Cardiac muscle cell (in vitro differentiated cells and primary cell): ENCODE measurements at places on chromosomes 16 and 17.

DNA sequence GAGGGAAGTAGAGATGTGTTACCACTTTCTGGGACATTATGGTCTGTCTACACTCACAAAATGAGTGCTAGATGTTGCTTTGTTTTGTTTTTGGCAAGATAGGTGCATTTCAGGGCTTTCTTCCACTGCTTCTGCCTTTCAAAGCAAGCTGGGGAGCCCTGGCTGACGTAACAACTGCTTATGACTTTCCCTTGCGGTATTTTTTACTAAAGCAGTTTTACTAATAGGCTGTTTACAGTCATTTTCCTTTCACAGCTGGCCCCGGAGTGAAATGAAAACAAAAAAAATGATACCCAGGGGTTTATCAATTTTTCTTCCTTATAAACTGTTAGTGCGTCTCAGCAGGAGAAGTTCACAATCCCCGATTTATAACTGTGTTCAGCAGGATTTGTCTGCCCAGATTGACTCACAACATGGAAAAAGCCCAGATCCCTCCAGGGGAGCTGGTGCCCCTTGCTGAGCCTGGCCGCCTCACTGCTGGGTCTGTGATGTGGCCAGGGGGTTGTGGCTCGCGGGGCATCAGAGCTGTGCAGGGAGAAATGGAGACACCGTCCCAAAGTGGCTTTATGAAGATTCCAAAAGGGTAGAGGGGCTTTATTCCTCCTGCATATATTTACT is 184.4 kb upstream of the HS3ST3A1 start:
- DNase-seq: peak; percentile 43

- DNase-seq: no peak
These were observed 39.7 kb upstream of the AXIN2 start for GRCh38 chr17:65601145-65601544.

DNA sequence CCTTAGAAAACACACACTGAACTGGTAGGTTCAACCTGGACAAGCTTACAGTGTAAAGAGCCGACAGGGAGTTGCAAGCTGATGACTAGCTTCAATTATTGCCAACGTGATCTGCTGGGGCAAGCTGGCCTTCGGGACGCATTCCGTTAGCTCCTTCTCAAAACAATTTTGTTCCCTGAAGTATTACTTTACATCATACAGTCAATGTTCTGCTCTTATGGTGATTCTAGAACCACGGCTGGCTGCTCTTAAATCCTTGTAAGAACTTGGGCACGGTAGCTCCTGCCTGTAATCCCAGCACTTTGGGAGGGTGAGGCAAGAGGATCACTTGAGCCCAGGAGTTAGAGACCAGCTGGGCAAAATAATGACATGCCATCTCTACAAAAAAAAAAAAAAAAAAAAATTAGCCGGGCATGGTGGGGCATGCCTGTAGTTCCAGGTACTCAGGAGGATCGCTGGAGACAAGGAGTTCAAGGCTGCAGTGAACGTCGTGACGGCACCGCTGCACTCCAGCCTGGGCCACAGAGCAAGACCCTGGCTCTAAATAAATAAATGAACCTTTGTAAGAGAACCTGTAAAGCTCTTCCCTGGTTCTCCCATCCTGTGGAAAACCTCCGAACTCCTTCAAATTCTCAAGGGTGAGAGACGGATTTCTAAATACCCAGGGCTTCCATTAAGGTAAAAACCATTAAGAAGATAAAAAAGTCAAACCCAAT is 2.0 kb downstream of the CDIP1 start:
- no peak for DNase-seq

DNA sequence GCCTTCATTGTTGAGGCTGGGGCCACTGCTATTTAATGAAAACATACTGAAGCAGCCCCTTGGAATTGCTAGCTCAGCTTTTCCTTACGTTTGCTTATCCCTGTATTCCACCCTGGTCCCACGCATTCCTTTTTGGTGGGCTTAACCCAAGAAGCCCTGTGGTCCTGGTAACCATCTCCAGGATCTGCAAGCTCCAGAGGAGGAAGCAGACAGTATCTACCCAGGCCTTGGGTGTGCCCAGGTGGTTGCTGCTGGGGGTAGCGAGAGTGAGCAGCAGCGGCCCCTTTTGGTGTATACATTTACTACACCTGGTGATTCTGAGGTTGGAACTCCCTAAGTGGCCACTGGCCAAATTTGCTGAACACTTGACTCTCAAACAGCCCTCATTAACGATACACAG is 97.7 kb downstream of the CBLN1 start:
- peak; percentile 62 for DNase-seq

- DNase-seq: peak; percentile 65
These were observed 119.5 kb downstream of the IRF8 start for GRCh38 chr16:86018487-86018886.

DNA sequence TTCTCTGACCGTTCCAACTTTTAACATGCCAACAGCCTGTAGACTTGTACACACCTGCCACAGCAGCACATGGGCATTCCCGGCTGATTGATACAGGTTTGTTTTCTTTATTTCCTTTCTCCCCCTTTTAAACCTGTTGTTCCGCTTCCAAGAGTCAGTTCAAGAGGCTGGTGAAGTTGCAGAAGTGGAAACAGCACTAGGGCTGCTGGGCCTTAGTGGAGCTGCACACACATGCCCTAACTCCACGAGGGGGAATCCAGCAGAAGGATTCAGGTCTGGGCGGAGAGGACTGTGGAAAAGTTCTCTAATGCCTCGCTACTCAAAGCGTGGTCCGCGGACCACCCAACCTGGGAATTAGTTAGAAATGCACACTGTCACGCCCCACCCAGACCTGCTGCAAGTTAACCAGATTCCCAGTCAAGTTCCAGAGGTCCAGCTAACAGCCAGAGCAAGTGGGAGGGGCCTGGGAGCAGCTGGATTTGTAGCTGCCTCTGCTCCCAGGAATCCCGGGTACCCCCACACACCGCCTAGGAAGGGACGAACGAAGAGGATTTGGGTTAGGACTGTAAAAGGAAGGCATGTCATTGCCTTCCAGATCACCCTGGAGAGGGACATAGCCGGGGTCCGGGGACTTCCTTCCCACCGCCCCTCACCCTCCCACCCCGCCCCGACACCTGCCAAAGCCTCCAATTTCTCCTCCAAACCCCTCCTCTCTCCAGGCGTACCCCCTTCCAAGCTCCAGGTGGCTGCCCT is 542 bp downstream of the SLC39A11 start:
- peak; percentile 35 for DNase-seq

GRCh38 chr17:50451943-50452629 is 16.6 kb downstream of the CHAD start:
- DNase-seq: no peak

DNA sequence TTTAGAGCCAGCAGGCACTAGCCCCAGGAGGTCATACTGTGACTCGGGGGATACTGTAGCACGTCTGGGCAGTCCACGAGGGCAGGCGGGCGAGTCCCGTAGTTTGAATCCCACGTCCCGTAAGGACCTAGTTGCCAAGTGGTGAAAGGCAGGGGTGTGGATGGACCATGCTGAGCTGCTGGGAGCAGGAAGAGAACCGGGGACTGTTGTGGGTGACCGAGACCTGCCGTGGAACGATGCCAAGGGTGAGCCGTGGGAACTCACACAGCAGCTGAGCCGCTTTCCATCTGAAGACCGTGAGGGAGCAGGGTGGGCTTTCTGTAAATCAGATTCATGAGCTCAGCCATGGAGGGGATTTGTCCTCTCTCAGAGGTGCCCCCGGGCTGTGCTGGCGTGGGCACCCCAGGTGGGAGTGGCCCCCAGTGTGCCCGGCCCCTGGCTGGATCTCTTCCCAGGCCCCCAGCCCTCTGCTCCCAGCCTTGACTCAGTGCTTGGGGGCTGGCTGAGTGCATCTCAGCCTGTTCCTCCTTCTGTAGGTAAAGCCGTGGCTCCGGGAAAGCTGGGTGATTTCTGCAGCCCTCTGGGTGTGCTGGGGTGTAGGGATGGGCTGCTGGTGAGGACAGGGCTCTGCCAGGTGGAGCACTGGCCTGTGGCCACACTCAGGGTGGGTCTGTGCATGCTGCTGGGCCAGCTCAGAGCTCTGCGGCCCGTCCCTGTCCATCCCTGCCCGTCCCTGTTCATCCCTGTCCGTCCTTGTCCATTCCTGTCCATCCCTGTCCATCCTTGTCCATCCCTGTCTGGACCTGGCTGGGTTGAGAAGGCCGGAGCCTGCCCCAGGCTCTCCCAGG is 13.6 kb downstream of the ASPSCR1 start:
- no peak for DNase-seq

DNA sequence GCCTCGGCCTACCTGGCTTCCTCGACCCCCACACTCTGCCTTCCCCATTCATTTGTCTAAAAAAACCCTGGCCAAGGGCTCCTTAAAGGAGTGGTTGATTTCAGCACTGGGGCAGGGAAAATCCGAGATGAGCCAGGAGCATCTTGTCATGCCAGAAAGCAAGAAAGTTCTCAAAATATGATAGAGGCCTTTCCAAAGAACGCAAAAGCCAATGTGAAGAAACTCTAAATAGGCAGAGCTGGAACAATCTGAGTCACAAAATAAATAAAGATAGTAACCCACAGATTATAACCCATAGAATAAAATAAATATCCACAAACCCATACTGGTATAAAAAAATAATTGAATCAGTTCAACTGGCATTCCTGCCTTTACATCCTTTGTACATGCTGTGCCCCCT is 192.3 kb upstream of the SALL1 start:
- DNase-seq: no peak

DNA sequence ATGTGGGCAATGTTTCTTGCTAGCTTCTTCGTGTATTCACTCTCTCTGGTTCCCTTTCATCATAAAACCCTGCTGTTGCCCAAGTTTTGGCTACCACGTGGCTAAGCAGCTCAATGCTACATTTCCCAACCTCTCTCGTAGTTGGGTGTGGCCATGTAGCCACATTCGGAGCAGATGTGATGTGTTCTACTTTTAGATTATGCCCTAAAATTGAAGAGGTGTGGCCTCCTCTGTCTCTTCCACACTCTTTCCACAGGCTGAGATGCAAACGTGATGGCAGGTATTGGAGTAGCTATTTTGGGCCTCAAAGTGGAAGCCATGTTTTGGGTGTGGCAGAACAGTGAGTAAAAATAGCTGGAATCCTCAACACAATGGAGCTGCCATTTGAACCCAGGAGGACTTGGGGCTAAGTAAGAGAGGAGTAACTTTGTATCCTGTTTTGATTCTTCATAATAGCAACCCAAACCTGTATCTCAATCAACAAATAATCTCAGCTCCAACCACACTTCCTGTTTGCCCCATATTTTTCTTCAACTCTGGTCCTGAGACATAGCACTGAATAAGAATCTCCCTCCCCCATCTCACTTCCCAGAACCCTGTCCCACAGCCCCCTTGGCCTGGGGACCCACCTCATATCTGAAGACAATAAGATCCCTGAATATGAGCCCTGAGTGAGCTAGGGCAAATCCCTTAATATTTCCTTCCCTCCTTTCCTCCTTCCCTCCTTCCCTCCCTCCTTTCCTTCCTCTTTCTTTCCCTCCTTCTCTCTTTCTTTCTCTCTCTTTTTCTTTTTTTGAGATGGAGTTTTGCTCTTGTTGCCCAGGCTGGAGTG is 4.0 kb downstream of the NUPR1 start:
- DNase-seq: no peak

- DNase-seq: peak; percentile 78
These were observed 66.8 kb downstream of the DNAH3 start for GRCh38 chr16:21083729-21084268.

GRCh38 chr17:13158494-13159240 is 140.8 kb upstream of the ELAC2 start:
- no peak for DNase-seq

GRCh38 chr16:66405057-66405783 is 21.9 kb upstream of the BEAN1 start:
- DNase-seq: no peak
